SW480 (cell line): ENCODE measurements at places on chromosomes 12 and 14.

- no peak for DNase-seq
Observed at GRCh38 chr12:55818140-55818728, 393 bp downstream of the ORMDL2 start.

- DNase-seq = peak; percentile 71
Observed at GRCh38 chr12:89346741-89347324, 5.5 kb downstream of the DUSP6 start.

DNA sequence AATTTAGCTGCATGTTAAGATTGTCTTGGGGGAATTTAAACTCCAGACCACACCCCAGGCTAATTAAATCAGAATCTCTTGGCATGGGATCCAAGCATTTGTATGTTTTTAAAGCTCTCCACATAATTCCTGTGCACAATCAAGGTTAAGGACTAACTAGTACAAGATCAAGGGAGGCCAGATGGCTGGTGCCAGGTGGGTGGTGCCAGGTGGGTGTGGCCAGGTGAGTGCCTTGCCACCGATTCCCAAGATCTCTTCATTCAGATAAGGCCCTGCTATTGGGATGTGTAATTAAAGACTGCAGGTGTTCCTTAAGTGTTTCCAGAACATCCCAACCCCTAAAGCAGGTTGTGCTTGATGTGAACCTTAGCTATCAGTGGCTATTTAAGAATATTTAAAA is 75.1 kb downstream of the NRXN3 start:
- DNase-seq = no peak

GRCh38 chr14:49405291-49405690 is 180.9 kb downstream of the RPS29 start:
- no peak for DNase-seq

- DNase-seq = no peak
Observed at GRCh38 chr12:18798535-18799361, 60.8 kb downstream of the CAPZA3 start.

GRCh38 chr14:103624860-103625259 is 4.2 kb upstream of the KLC1 start:
- peak; percentile 88 for DNase-seq

GRCh38 chr14:20988717-20989470 is 886 bp upstream of the METTL17 start:
- DNase-seq = no peak

GRCh38 chr14:56094076-56094475 is 24.1 kb upstream of the PELI2 start:
- no peak for DNase-seq

- DNase-seq = no peak
Observed at GRCh38 chr12:7892186-7892980, 19.7 kb upstream of the SLC2A14 start.

DNA sequence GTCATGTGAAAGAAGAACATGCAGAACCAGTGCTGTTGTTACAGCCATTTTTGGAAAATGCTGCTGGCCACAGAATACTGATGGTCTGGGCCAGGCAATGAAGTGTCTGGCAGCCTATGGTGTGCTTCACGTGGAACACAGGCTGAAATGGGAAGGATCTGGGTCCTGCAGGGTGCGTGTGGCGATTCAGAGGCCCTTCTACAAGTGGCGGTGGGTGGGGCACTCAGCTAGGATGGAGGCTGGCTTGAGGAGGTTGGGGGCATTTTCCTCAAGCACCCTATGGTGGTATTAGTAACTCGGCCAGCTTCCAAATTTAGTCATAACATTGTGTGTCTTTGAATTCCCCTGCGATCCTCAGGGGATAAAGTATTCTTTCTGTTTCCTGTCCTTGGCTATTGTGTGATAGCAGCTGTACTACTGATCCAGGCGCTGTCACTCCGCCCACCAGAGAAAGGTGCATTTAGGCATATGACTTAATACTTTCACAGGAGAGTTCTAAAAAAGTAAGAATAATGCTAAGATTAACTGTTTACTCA is 9.2 kb upstream of the RAD52 start:
- DNase-seq = no peak

DNA sequence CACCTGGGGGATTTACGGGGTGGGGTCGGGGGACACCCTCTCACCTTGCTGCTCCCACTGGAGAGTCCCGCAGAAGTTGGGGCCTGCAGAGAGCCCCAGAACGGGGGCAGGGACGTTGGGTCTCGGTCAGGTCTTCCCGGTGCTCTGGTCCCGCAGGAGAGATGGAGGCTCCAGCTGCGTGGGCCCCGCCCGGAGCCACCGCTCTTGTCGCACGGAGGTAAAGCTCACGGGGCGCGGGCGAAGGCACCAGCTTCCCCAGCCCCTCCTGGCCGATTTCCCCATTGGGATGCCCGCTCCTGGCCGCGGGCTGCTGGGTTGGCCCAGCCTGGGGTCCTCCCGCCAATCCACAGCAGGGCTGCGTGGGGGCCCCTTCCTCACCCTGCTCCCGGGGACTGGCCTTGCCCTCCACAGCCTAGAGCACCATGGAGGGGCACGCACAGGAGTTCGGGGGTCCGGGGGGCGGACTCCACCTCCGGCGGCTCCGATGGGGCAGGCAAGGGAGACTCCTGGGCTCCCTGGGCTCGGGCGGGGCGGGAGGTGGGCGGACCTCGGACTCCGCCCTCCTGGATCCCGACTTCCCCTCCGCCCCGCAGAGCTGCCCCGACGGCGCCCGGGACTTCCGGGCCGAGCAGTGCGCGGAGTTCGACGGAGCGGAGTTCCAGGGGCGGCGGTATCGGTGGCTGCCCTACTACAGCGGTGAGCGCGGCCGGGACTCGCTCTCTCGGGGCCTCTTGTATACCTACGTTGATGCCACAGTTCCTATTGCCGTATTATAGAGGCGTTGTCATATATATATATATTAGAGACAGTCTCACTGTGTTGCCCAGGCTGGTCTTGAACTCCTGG is 8.4 kb downstream of the PAPLN start:
- no peak for DNase-seq

DNA sequence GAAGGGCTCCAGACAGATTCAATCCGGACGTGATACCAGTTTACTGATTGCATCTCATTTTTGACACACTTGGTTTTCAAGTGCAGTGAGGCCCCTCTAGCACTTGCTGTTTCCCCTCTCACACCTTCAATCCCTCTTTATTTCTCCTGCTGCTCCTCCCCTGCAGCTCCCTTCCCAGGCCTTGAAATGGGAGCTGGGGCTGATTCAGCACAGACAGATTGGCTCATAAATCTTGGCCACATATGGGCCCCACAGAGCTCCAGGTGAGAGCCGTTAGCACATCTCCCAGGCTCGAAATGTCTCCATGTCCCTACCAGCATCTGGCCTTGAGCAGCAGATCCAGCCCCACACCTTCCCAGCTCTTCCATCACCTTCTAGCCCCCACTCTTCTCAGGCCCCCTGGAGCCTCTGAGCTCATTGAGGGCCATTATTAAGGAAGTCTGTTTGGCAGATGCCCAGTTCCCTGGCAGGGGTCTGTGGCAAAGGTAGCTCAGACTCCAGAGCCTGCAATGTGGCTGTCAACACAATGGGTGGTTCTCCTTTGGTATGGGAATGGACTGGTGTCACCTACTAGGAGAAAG is 220.3 kb upstream of the FKBP4 start:
- DNase-seq = no peak

GRCh38 chr14:105660816-105661531 is 134.6 kb downstream of the TMEM121 start:
- DNase-seq = no peak

DNA sequence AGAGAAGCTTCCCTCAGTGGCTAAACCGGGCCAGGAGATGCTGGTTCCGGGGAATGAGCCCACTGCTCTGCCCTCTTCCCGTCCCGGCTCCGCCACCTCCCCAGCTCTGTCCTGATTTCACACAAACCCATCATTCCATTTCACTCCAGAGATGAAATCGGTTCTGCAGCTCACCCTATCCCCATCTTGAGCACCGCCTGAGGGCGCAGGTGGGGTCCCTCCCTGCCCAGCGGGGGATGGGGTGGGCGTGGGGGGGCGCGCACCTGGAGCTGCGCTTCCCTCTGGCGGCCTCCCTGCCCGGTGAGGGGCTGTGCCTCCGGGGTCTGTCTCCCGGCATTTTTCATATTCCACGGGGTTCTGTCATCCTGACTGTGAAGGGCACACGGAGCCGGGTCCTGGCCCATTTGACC is 44.7 kb downstream of the NOC4L start:
- DNase-seq = no peak

DNA sequence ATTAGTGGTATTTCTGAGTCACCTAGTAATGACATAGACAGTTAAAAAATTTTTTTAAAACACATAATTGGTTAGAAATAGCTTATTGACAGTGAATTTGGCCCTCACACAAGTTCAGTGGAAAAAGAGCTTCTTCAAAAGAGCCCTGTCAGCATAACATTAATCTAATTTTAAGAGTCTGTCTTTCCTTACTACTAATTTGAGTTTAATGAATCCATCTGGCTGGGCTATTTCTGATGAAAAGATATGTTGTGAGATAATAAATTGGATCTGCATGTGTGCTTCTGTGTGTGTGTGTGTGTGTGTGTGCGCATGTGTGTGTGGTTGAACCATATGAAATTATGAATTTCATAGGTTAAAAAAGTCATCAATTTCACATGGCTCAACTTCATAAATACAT is 1045.2 kb downstream of the FLRT2 start:
- DNase-seq = no peak

- DNase-seq = no peak
Observed at GRCh38 chr14:72332871-72333270, 400.6 kb downstream of the RGS6 start.

DNA sequence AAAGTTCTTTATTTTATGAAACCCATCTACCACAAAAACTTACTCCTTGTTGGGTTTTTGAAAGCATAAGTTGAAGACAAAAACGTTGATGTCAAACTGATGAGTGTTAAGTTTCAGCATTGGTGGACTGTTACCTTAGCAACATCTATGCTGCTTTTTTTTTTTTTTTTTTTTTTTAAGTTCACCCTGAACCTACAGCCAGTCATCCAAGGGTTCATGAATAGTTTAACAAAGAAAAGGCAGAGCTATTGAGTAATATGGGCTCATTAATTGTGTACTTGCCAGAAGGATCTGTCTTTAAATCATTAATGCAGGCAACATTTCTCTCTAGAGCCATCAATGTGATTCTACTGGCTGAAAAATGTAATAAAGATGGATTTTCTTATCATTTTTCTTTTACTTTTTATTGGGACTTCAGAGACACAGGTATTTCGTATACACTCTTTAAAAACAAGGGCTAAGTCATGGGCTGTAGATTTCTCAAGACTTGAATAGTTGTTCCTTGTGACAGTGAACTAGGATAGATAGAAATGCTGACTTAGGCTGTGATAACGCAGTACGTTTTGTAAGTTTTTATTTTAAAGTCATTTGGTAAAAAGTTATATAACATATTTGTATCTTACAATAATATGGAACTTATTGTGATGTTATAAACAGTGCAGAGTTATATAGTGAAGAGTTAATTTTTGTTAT is at the start of gene PTPRQ:
PTPRQ (plus strand) TSS at position 262 of the 693 bp plus-strand sequence; CDS start at position 373, 111 bp downstream.
- no peak for DNase-seq

GRCh38 chr14:23579739-23580138 is 1.1 kb upstream of the JPH4 start:
- DNase-seq = no peak

DNA sequence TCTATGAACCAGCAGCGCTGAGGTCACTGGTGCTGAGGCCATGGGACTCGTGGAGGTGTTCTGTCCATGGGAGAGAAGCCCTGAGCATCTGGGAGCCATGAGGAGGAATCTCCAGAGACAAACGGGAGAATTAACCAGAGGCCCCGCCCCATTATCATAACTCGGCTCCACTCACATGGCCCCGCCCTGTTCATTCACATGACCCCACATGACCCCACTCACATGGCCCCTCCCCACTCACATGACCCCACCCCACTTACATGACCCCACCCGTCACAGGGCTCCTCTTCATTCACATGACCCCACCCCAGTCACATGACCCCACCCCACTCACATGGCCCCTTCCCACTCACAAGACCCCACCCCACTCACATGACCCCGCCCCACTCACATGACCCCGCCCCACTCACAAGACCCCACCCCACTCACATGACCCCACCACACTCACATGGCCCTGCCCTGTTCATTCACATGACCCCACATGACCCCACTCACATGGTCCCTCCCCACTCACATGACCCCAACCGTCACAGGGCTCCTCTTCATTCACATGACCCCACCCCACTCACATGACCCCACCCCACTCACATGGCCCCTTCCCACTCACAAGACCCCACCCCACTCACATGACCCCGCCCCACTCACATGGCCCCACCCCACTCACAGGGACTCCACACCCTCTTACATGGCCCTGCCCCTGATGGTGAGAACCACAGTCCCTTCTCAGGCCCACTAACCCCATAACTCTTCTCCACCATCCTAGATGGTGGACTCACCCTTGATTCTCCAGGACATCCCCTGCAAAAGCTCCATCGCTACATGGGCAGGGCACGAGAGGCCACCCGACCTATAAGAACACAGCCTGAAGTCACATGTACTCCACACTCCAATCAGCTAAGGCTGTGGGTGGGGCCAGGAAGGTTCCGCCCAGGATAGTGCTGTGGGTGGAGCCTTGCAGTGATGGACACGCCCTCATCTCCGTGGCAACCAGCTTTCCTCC is 151.1 kb upstream of the SFSWAP start:
- peak; percentile 39 for DNase-seq

- peak; percentile 91 for DNase-seq
Observed at GRCh38 chr12:176321-177181, 37.4 kb downstream of the SLC6A12 start.

GRCh38 chr12:105227879-105228278 is 8.1 kb downstream of the APPL2 start:
- no peak for DNase-seq

DNA sequence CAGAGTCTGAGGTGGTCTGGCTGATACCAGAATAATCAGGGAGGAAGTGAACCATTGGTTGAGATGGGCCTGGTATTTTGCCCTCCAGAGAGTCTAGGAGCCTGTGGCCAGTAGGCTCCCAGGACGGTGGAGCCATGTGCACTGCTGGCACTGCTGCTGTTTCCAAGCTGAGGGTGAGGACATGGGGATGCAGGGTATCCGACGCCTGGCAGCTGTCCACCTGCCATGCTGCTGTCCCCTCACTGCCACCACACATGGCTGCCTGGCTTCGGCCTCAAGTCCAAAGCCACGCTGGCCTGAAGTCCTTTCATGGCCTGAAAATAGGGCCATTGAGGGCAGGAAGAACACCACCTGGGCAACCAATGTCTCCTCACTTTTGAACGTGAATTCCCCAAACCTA is 8.6 kb downstream of the CACNA1C start:
- DNase-seq = no peak

- no peak for DNase-seq
Observed at GRCh38 chr14:65588426-65589140, 176.1 kb downstream of the FUT8 start.

- DNase-seq = no peak
Observed at GRCh38 chr12:132842449-132843045, 13.9 kb upstream of the GOLGA3 start.

DNA sequence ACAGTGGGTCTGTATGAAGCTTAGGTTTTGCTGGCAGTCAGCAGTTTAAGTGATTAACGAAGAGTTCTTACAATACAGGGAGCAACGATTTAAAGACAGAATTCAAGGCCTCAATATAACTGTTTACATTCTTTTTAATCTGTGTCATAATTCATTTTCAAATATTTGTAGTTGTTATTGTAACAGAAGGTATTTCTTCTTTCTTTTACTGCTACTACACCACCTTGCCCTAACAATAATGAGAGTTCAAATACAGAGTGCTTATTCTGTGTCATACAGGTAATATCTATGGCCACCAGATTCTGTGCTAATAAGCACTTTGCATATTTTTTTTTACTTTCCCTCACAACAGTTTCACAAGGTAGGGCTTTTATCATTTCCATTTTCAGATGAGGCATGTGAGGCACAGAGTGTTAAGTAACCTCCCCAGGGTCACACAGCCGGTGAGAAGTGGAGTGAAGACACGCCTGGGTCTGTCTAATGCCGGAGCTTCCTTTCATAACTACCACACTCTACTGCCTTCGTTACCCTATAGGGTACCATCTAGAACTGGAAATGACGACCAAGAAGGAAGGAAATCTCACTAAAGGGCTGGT is 81.9 kb downstream of the PELI2 start:
- DNase-seq = no peak
